ENCODE measurements at places on chromosomes 4 and X.

- no peak for DNase-seq
These were observed 454.4 kb upstream of the RPS6KA3 start for GRCh38 chrX:20720954-20721626.

- DNase-seq: no peak
These were observed 188.2 kb downstream of the ARAP2 start for GRCh38 chr4:36056136-36056535.

DNA sequence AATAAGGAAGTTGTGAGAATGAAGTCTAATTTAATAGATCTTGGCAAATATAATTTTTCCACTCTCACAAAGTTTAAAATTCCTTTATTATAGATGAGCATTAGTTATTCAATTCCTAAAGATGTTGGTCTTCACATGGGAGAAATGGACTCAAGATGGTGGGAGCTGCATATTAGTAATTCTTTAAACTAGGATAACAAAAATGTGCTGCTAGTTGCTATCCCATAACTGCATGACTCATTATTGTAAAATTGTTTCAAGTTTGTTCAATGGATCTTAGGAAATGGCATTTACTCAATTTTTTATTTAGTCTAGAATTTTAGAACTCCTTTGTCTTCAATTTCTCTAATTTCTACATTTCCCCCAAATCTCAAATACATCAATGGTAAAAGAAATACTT, 155.8 kb downstream of the ATP10D start:
- DNase-seq: no peak

DNA sequence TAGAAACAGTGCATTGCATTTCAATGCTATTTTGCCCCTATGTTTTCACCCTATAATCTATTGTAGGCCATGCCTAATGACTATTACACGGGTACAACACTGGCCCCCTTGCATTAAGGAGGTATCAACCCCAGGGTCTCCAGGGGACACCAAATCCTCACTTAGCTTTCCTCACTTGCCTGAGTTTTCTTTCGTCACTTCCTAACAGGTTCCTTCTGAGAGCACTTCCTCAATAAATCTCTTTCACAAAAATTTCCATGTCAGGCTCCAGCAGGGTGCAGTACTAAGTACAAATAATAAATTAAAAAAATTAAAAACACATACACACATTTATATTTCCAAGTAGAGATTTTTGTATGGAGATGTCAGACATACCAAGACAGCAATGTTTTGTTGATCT, 165.0 kb downstream of the RBM46 start:
- no peak for DNase-seq

DNA sequence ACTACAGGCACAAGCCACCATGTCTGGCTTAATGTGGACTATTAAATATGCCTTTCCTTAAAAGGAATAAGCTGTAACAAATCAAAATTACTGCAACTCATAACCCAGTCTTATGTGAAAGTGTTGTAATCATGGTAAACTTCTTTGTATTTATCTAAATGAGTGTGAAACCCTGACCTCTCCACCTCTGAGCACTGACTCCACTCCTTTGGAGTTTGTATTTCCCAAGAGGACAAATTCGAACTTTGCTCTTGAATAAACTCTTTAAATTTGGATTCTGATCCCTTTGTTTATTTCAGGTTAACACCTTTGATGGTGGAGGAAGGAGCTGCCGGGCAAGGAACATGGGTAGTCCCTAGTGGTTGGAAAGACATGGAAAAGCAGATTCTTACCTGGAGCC, 48.3 kb upstream of the FAM9A start:
- DNase-seq: no peak

GRCh38 chr4:5824227-5824626, 68.7 kb downstream of the CRMP1 start:
- no peak for DNase-seq

Data from stimulated activated CD4-positive, alpha-beta T cell treated with anti-CD3 and anti-CD28 coated beads, Interleukin-4, amount 100 ng/mL, for 24 hours (primary cell).